IMR-90 (cell line): ENCODE measurements at places on chromosomes 5 and 9.

DNA sequence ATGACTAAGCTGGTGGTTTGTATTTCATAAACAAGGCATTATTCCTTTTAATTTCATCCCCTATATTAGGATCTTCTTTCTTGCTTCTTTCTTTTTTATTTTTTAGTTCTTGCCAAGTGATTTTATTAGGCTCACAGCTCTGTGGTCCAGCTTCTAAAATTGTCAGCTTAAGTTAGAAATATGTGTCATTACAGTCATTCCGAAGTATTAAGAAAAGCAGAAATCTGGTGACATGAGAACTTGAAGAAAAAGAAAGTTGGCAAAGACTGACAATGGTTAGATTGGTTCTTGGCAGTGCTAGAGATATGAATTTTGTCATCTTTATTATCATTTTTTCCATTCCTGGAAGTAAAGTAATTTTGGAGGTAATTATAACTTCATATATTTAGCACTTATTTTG, 166.5 kb upstream of the PRR16 start:
- peak; percentile 31 for DNase-seq

DNA sequence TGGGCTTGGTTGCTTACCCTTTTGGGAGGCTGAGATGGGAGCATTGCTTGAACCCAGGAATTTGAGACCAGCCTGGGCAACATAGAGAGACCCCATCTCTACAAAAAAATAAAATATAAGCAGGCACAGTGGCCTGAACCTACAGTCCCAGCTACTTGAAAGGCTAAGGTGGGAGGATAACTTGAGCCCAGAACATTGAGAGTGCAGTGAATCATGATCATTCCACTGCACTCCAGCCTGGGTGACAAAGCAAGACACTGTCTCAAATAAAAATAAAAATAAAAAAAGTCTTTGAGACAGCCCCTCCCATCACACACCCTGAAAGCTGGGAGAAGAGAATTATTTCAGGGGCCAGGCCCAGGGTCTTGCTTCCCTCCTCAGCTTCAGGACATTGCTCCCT, 251.8 kb downstream of the BRINP1 start:
- DNase-seq = no peak

GRCh38 chr9:29078063-29078666, 1504.9 kb upstream of the C9orf72 start:
- DNase-seq = no peak

DNA sequence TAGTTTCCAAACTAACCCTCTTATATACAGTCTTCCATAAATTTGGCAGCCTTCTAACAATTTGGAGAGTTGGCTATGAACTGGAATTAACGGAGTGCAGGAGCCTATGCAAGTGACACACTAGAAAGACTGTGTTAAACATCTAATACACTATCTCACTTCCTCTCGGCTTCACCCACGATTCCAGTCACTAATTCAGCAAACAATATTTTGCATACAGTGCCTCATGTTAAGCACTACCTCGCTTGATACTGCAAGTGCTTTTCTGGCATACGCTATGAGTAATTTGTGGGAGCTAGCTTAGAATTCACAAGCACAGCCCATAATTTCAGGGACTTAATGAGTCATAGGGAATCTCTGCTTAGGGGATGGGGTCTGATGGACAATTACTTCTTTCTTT, 102.5 kb downstream of the ST8SIA4 start:
- DNase-seq = no peak

DNA sequence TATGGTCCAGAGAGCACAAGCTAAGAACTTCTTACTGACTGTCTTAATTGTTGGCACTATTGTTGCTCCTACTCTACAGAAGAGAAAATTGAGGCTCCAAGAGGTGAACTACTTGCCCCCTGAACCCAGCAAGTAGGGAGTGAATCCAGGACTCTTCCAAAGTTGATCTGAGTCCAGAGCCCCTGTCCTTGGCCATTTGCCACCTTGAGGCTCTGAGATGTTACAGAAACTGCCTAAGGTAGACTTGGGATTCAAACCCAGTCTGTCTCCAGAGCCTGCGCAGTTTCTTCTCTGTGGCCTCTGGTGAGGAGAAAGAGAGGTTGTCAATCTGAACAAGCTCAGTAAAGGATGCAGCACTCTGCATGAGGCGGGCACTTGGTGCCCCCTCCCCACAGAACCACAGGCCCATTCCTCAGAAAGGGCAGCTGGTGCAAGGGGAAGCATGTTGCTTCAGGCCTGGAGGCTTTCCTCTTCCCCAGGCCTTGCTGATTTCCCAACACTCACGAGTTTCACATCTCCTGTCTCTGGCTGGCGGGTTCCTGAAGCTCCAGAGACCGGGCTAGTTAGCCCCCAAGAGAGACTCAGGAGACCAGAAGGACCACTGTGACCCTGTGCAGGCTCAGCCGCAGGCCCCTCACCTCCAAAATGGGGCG, 2.9 kb upstream of the LCP2 start:
- no peak for DNase-seq

DNA sequence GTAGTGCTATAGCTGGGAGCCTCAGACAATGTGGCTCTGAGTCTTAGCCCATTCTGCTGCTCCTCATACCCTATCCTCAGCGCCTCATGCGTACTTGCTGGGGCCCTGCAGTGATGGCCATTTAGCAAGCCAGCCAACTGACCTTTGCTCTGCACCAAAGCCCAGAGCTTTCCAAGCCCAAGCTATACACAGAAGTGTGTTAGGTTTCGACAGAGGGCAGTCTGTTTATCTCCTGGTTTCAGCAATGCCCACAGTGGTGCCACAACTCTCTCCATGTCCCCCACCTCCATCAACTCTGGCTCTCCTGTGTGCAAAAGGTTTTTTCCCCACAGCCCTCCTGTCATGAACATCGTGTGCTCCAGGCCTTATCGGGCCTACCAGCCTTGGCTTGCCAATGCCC, 16.9 kb downstream of the GNG10 start:
- no peak for DNase-seq

DNA sequence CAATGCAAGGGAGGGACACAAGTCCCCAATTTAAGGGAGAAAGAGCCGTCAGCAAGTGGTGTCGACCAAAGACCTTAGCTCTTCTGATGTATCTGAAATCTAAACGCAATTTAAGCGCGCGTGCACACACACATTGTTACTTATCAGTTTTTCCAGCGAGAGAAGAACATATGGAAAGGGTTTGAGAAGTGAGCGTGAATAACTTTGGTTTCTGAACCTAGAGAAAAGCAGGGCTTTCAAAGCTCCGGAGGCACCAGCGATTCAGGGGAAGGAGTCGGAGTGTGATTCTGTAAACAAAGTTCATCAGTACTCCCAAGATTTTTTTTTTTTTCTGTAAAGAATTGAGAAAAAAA, 191.8 kb downstream of the MEF2C start:
- DNase-seq = no peak

- no peak for DNase-seq
Observed at GRCh38 chr5:163619951-163620350, 114.5 kb downstream of the MAT2B start.

GRCh38 chr5:6187501-6187900, 190.8 kb downstream of the MED10 start:
- DNase-seq = no peak

DNA sequence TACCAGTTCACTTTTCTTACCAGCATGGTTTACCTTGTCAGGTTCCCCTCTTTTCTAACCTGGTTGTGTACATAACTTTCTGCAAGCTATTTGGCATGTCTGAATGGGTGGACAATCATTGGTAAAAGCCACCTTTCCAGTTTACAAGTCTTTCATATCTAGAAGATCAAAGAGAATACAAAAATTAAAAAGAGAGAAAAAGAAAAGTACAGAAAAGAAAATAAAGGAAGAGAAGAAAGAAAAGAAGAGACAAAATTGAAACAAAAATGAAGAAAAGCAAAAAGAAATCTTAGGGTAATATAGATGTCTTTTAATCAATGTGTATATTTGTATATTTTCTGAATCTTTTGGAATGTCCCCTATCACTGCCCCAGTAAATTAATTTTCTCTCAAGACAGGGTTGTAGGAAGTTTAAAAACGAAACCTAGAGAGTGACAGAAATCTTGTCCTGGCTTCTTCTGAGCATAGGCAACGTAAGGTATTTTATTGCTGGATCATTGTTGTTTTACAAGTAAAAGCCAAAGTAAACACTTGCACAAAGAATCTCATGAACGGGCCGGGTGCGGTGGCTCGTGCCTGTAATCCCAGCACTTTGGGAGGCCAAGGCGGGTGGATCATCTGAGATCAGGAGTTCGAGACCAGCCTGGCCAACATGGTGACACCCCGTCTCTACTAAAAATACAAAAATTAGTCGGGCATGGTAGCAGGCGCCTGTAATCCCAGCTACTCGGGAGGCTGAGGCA, 98.7 kb upstream of the IFNE start:
- no peak for DNase-seq

GRCh38 chr5:163649514-163649913, 144.1 kb downstream of the MAT2B start:
- peak; percentile 62 for DNase-seq

DNA sequence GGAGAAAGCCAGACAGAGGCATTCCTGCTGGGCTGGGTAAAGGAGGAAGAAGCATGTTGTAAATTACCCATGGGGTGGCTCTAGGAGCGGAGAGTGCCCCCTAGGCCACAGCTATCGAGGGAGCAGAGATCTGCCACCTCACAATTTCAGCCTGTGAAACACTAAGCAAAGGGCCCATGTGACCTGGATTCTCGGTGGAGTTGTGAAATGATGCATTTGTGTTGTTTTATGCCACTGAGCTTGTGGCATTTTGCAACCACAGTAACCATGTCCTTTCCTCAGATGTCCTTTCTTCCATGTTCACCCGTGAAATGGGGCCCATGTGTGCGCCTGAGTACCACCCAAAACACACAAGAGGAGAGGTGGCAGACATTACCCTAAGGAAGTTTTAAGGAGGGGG, 159.3 kb downstream of the SYK start:
- DNase-seq = no peak

- no peak for DNase-seq
Observed at GRCh38 chr9:90720621-90721265, 78.1 kb upstream of the DIRAS2 start.

DNA sequence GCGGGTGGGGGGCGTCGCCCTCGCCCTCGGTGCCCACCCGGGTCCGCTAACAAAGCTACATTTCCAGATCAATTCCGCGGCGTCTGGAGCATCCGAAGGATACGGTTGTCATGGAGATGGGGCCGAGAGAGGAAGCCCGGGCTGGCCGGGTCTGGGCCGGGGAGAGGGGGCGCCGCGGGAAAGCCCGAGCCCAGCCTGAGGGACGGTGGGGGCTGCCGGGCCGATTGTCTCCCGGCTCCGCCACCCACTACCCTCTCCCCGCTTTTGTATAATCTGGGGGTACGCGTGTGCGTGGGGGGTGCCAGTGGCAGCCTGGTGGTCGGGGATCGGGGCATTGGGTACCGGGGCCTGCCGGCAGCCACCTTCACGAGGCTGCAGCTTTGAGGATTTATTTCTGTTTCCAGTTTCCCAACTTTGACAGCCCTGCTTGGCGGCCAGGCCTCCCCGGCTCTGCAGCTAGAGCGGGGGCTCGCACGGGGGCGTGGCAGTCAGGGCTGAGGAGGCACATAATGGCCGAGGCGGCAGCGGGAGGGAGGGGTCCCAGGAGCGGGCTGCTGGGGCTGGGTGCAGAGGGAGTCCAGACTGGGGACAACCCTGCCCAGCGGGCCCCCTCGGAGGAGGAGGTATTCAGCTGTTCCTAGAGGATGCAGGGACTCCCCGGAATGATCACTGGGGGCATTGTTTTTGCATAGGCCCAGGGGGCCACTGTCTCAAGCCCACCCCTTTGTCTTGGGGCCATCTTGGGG, 626 bp downstream of the PSD2 start:
- DNase-seq = no peak

- no peak for DNase-seq
Observed at GRCh38 chr5:167478188-167478587, 813.3 kb upstream of the WWC1 start.

GRCh38 chr9:91580136-91580535, 156.5 kb upstream of the NFIL3 start:
- DNase-seq = peak; percentile 58

DNA sequence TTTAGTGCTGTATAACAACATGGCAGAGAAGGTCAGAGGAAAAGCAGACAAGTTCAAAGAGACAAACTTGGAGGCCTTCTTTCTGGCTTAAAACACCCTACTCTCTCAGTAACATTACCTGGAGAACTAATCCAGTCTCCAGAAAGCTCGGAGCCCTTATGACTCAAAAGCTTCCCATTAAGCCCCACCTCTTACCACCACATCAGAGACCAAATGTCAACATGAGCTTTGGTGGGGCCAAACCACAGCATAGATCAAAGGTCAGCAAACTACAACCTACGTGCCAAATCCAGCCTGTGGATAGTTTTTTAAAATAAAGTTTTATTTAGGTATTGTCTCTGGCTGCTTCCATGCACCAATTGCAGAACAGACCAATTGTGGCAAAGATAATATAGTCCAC, 589.9 kb downstream of the DNAH5 start:
- DNase-seq = no peak

GRCh38 chr9:121772600-121773285, 121.3 kb downstream of the DAB2IP start:
- DNase-seq = no peak

DNA sequence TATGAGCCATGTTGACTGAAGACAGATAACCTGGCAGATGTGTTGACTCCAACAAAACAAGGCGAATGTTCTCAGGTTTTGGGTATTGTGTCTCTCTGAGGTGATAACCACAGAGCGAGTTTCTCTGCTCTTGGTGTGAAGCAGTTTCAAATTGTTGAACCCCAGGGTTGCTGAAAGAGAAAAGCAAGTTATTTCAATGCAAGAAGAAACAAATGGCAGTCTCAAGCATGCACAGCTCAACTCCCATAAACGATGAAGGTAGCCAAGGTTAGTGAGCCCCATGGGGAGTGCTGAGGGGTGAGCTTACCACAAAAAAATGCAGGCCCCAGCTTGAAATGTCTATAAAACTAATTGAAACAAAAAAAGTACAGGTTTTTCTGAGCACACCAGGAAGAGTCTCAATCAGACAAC, 220.8 kb upstream of the DAPK1 start:
- peak; percentile 39 for DNase-seq

- DNase-seq = no peak
Observed at GRCh38 chr5:10116594-10116993, 133.1 kb downstream of the ATPSCKMT start.

GRCh38 chr9:19026375-19026774, 6.6 kb downstream of the SAXO1 start:
- no peak for DNase-seq

DNA sequence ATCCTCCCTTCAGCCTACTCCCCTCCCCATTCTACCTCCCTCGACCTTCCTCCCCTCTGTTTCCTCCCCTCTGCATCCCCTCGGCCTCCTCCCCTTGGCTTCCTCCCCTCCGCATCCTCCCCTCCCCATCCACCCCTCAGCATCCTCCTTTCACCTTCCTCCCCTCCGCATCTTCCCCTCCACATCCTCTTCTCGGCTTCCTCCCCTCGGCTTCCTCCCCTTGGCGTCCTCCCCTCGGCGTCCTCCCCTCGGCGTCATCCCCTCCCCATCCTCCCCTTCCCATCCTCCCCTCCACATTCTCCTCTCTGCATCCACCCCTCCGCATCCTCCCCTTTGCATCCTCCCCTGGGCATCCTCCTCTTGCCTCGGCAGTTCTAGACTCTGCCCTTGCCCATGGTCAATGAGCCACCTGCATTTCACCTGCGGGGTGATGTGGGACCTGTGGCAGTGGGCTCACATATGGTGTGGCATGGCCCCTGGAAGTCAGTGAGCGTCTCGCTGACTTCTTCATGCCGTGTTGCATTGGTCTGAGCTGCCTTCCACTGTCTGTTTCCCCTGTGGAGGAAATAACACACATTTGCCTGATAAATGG, 113.0 kb downstream of the WNK2 start:
- DNase-seq = no peak

GRCh38 chr9:128628471-128629048, 28.1 kb downstream of the DYNC2I2 start:
- no peak for DNase-seq

GRCh38 chr5:63125862-63126261, 547.2 kb downstream of the LRRC70 start:
- peak; percentile 33 for DNase-seq
